ENCODE measurements at places on chromosomes 13 and 19.

DNA sequence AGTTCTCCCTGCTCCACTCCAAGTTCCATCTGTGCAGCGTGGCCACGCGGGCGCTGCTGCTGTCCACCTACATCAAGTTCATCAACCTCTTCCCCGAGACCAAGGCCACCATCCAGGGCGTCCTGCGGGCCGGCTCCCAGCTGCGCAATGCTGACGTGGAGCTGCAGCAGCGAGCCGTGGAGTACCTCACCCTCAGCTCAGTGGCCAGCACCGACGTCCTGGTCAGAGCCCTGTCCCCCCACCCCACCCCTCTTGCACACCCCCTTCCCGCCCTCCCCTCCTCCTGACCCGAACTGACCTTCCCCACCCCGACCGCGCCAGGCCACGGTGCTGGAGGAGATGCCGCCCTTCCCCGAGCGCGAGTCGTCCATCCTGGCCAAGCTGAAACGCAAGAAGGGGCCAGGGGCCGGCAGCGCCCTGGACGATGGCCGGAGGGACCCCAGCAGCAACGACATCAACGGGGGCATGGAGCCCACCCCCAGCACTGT, 11.6 kb downstream of the FUZ start:
- no peak for DNase-seq

GRCh38 chr13:32824675-32825074, 191.5 kb upstream of the KL start:
- peak; percentile 77 for DNase-seq

GRCh38 chr19:13961826-13962698, 9.8 kb downstream of the DCAF15 start:
- DNase-seq, result no peak

DNA sequence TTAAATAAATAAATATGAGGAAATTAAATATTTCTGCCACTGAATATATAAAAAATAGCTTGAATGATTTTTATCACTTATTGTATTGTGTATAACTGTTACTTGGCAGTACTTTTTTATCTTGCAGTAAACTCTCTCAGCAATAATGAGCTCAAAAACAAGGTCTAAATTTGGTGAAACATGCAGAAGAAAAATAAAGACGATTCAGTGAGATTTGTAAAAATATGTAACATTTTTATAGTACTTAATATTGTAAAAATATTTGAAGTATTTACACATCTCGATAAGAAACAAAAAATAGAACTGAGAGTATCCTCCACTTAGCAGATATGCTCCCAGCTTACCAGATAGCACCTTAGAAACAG, 120.6 kb upstream of the MLNR start:
- DNase-seq, result no peak

- DNase-seq, result no peak
Measured at GRCh38 chr13:101408154-101408553, 8.2 kb downstream of the NALCN start.

GRCh38 chr13:114123876-114124275, 8.5 kb downstream of the RASA3 start:
- no peak for DNase-seq

DNA sequence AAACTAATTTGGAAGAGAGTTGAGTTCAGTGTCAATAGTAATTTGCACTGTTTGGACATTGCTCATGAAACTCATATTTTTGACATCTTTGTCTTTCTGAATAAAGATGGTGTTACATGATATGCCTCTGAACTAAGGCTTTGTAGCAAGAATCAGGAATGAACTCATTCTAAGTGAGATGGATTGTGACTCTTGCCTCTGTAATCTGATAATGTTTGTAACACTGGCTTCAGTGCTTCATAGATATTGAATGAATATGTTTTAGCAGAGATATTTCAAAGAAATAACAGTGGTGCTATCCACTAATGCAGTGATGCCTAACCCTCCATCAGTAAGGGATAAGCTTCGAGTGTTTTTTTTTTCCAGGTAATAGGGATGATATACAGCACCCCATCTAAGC, 32.9 kb downstream of the TEX26 start:
- no peak for DNase-seq

- DNase-seq, result no peak
Measured at GRCh38 chr13:106407338-106407737, 128.1 kb downstream of the EFNB2 start.

DNA sequence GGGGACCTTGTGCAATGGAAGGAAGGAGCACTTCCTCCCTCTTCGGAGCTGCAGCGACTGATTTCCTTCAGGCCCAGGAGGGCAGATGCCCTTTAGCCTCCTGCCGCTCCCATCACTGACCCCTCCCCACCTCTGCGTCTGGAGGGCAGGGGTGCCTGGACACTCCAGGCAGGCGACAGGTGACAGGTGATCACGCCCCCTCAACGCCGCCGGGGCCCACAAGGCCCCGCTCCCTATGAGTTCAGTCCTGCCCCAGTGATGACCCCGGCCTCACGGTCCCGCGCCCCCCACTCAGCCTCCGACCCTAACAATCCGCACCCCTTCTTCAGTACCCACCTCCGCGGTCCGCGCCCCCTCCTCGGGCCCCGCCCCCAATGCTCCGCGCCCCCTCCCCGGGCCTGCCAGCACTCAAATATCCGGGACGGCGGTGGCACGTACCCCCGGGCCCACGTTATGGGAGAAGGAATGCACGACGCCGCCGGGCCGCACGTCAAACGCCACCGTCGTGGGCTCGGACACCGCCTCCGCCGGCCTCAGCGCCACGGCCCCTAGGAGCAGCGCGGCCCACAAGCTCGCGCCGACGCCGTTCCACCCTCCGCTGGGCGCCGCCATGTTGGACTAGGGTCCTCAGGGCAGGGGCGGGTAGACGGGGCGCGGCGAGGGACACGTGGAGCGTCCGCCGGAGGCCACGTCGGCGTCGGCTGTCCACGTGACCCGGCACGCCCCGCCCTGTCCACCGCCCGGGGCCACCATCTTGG, at the start of gene MYDGF:
TSS of gene MYDGF (minus strand) at position 620 of the 758 bp plus-strand sequence. CDS start at position 612, 8 bp downstream.
- DNase-seq, result peak; percentile 100

- DNase-seq, result peak; percentile 83
Measured at GRCh38 chr13:28557725-28558520, 63.0 kb upstream of the FLT1 start.

- no peak for DNase-seq
Measured at GRCh38 chr19:3234800-3235199, 10.3 kb downstream of the CELF5 start.

DNA sequence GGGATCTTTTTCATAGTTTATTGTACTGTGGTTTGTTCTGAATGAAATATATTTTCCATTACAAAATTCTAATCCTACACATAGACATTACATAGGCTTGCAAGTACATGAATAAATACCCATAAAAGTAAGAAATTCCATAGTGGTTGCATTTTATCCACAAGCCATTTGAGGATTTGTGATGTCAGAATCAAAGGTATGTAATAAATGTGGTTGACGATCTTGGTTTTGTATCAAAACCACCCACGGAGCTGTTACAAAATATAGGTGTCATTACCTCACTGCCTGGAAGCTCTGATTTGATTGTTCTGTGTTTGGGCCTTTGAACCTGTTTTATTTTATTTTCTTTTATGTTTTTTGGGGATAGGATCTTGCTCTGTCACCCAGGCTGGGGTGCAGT, 125.1 kb downstream of the NALCN start:
- DNase-seq, result no peak

DNA sequence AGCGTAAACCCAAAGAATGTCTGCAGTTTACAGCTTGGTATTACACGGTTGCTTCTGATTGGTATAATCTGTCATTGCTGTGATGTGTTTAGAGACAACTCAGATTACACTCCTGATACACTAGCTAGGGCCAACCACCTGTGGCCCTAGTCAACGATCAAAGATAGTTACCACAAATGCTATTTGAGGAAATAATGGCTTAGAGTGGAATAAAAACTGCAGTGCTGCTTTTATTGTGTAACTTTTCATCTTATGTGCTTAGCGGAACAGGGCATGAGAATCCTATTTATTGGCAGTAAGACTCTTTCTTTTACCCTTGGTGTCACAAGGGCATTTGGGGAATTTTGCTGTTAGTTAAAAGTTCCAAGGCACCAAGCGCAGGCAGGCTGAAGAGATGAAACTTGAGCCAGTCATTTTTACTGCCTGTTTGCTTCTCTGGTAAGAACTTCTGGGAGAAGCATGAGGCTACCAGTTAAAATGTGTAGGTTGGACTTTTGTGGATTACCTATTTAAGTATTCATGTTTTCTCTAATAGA, 363.3 kb downstream of the KCNRG start:
- DNase-seq, result no peak

DNA sequence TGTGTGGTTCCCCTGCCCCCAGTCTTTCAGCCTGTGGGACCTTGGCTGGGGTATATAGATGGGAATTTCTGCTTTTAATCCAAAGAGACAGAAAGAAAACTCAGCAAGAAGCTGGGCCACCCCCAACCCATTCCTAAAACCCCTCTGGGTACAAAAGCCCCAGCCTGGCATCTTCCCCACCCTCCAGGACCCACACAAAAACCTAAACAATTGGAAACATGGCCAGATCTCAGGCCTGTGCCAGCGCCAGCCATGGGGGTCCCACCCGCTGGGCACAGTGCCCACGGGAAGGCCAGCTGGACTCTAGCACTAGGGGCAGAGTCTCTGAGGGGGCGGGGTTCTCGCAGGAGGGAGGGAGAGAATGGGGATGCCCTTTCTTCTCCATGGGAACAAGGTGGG, 8.6 kb downstream of the LYL1 start:
- no peak for DNase-seq

DNA sequence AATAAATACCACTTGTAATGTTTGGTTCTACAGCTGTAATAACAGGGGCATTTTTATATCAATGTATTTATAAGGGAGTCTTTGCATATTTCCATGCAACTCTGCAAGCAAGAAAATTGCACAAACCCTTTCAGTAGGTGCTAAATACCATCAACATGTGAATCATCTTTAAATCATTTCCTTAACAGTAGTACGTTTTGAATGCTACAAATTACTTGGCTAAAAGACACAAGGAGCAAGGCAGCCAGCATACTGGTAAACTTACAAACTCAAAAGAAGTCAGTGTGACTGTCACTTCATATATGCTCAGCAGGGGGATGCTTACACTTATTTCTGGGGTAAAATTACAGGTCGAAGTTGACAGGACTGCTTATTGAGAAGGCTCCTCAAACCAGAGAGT, 402.4 kb downstream of the EFNB2 start:
- DNase-seq, result peak; percentile 44

DNA sequence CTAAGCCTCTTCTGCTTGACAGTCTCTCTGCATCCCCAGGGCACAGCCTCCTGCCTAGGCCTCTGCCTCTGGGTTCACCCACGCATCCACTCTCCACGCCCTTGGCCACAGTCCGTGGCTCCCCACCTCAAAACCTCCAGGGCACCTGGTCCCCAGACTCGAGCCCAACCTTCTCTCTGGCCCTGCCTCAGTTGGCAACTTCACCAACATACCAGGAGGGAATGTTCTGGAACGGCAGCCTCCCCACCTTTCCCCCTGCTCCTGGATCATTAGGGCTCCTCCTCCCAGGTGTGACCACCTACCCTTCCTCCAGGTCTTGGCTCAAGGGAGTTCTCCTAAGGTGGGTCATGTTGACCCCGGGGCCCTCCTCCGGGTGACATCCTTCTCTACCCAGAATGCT, 69.1 kb downstream of the SOX1 start:
- no peak for DNase-seq

- peak; percentile 64 for DNase-seq
Measured at GRCh38 chr13:51148952-51149573, 38.0 kb upstream of the C13orf42 start.

DNA sequence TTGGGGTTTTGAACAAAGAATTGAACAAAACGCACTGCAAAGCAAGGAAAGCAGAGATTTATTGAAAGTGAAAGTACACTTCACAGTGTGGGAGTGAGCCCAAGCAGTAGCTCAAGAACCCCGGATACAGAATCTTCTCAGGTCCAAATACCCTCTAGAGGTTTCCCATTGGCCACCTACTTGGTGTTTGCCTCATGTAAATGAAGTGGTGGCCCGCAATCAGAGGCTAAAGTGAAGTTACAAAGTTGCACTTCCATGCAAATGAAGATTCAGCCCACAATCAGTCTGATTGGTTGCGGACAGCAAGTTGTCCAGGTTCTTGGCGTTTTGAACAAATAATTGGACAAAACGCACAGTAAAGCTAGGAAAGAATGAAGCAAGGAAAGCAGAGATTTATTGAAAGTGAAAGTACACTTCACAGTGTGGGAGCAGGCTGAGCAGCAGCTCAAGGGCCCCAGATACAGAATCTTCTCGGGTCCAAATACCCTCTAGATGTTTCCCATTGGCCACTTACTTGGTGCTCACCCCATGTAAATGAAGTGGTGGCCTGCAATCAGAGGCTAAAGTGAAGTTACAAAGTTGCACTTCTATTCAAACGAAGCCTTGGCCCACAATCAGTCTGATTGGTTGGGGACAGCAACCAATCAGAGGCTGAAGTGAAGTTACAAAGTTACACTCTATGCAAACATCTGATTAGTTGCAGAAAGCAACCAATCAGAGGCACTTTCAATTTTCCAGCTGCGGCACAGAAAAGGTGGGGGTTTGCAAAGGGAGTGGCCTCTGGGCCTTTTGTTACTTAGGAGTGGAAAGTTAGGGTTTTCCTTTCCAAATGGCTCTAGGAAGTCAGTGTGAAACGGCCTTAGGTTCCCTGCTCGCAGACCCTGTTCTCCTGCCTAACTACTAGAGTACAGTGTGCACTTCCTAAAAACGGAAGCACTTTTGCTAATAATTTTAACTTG, 4.8 kb upstream of the TM9SF2 start:
- peak; percentile 21 for DNase-seq

- no peak for DNase-seq
Measured at GRCh38 chr13:56020425-56020824, 1120.3 kb upstream of the PRR20A start.

DNA sequence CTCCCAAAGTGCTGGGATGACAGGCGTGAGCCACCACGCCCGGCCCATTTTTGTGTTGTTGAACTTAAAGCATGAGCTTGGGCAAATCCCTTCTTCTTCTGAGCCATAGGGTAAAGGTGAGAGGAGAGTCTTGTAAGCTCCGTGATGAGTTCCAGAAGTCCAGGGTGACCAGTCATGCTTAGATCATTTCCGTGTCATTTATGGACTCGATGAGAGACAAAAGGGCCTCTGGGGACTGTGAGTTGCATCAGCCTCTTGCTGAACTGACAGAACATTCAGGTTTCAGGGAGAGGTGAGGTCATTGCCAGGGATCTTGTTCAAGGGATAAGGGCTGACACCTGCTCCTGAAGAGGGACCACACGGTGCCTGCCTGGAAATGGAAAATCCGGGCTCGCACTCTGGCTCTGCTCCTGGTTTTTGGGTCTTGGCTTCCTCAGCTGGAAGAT, 53.6 kb downstream of the GADD45B start:
- peak; percentile 82 for DNase-seq

DNA sequence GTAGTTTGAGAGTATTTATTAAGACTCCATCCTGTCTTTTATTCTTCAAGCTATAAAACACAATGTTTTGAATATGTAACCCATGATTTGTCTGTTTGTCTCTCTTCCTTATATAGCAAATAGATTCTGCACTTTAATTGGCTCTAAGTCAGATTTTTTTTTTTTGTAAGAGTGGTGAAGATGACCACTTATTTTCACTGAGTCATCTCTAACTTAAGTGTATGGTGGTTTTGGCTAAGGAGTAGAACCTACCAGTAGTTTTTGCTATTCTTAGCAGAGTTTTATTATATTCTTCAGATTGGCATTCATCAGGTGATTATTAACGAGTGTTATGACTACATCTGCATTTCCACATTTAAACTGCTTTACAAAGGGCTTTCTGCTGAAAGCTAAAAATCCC, 194.7 kb downstream of the LMO7 start:
- peak; percentile 56 for DNase-seq

All from AG08395 (cell line).